ENCODE measurements at places on chromosomes 16 and 17. TPM values are rescaled to one million over a fixed set of nuclear protein-coding genes. Genes with fewer than 3 reads are reported as not detected.

GRCh38 chr16:51967646-51968045 lies 579.3 kb downstream of the TOX3 start:
- DNase-seq = no peak
- no peaks in the 10 kb centered on the region for H3K4me1 ChIP-seq
- no peaks in the 10 kb centered on the region for H3K27me3 ChIP-seq
- H3K27ac ChIP-seq = no peak overlapping the region

DNA sequence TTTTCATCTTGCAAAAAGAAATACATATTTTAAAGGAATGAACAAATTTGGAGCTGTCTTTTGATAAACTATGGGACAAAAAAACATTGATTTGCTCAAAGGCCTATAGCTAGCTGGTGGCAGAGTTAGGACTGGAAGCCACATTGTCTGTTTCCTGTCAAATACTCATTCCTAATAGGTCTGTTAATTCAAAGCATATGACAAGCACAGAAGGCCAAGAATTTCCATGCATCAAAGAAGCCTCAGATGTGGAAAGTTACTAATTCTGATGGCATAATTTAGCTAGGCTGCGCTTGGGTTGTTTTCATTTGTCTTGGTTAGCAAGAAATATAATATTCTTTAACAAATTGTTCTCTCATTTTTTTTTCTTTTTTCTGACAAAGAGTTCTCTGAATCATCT lies 98.0 kb downstream of the CDK5R1 start:
- no peak overlapping the region for H3K4me3 ChIP-seq
- no peak overlapping the region for H3K27ac ChIP-seq
- H3K27me3 ChIP-seq = no peaks in the 10 kb centered on the region
- no peaks in the 10 kb centered on the region for H3K4me1 ChIP-seq

GRCh38 chr16:21300309-21301167 lies 22.4 kb upstream of the CRYM start:
- H3K27ac ChIP-seq = peak overlapping the region; percentile 64
- H3K4me3 ChIP-seq = peak overlapping the region; percentile 61
- H3K27me3 ChIP-seq = no peaks in the 10 kb centered on the region
- peak; percentile 90 for DNase-seq

ITGAL gene
- 62.8 TPM for total RNA-seq

STH gene
- total RNA-seq = not detected

METRNL gene
- total RNA-seq = 79.9 TPM

- H3K4me1 ChIP-seq = no peaks in the 10 kb centered on the region
- no peak for DNase-seq
- no peaks in the 10 kb centered on the region for H3K36me3 ChIP-seq
- no peak overlapping the region for H3K27ac ChIP-seq
- no peak overlapping the region for H3K4me3 ChIP-seq
Measured at GRCh38 chr17:57584050-57584551, 161.0 kb downstream of the CCDC182 start.

KREMEN2 gene
- total RNA-seq = not detected

DNA sequence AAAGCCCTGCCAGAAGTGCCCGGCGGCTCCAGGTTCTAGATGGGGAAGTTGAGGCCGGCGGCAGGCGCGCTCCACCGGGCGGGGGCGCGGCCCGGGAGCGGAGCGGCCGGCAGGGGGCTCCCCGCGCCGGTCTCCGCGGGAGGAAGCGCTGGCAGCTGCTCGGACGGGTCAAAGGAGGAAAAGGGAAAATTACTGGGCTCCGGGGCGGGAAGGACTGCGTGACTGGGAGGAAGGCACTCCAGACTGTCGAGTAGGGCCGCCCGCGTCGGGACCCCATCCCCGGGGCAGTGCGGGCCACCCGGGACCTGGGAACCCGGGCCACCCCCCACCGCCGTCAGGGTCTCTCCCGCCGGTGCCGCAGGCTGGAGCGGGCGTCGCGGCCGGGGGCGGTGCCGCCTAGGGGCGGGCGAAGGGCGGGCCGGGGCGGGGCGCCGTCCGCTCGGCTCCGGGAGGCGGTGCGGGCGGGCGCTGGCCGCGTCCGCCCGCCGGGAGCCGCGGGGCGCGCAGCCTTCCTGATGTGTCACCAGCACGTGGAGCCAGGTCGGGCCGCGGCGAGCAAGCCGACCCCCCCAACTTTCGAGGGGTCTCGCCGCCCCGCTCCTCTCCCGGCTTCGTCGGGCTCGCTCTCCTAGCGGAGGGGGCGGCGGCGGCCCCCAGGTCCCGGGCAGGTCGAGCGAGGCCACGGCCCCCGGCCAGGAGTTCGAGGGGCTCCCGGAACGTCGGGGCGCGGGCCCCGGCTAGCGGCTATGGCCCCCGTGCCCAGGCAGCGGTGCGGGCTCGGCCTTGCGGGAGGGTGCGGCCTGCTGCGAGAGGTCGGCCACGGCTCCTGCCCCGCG lies 167.5 kb downstream of the RAB11FIP4 start:
- no peaks in the 10 kb centered on the region for H3K27me3 ChIP-seq
- DNase-seq = peak; percentile 90
- peak overlapping the region; percentile 82 for H3K27ac ChIP-seq
- H3K36me3 ChIP-seq = no peaks in the 10 kb centered on the region

DNA sequence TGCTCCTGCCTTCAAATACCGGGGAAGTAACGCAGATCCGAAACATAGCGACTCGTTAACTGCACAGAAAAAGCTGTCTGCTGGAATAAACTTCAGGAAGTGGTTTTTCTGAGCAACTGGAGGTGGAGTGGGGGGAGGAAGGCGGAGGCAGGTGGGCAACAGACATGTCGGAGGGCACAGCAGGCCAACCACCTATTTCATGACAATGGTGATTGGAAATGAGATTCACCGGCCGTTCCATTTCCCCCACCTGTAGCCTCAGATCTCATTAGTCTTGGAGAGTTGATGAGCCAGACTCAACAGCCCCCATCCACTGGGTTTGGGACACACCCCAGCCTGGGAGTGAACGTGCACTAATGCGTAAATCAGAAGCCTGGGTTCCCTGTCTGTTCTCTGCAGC lies 7.7 kb upstream of the PECAM1 start:
- H3K4me1 ChIP-seq = peaks cover 4% of the 10 kb centered on the region
- H3K4me3 ChIP-seq = no peak overlapping the region
- no peak for DNase-seq
- H3K27me3 ChIP-seq = no peaks in the 10 kb centered on the region
- no peaks in the 10 kb centered on the region for H3K36me3 ChIP-seq
- no peak overlapping the region for H3K27ac ChIP-seq

MRC2 gene
- total RNA-seq = 127 TPM

OR3A2 gene
- not detected for total RNA-seq

RAB40B gene
- 11.5 TPM for total RNA-seq

- no peaks in the 10 kb centered on the region for H3K27me3 ChIP-seq
- peaks cover 41% of the 10 kb centered on the region for H3K4me1 ChIP-seq
- peaks cover 18% of the 10 kb centered on the region for H3K36me3 ChIP-seq
- no peak overlapping the region for H3K4me3 ChIP-seq
- peak; percentile 76 for DNase-seq
Measured at GRCh38 chr16:48535831-48536613, 74.0 kb downstream of the N4BP1 start.

TEX14 gene
- total RNA-seq = 1.3 TPM

HIGD1B gene
- 36.4 TPM for total RNA-seq
